Epithelial cell of prostate (primary cell): ENCODE measurements at places on chromosomes 6 and 20.

DNA sequence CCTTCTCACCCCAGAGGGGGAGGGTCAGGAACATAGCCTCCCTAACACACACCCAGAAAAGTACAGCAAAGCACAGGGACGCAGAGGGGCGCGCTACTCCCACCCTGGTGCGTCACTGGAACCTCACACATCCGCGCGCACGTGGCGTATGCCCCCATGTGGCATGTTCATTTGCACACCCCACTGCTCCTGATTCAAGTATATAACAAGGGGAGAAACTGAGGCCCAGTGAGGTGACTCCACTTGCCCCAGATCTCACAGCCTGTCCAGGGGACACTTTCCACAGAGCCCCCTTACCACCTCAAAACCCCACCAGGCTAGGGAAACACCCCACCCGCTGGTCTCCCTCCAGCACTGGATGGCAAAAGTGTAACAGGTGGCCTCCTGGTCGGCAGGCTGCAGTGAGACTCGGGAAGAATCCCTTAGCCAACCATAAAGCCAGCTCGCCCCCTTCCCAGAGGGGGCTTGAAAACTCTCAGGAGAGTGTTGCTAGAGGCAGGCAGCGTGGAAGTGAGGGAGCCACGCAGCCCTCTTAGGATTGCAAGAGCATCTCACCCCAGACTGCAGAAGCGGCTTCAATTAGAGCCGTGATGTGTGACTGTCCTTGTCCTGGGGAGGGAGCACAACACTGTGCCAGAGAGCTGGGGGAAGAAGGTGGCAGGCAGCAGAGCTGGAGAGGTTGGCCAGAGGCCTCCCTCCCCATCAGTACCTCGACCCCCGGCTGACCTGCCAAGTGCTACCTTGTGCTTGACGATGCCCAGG lies at the start of gene GRM4:
Gene GRM4, minus strand, starts transcription at position 67 of the 762 bp plus-strand sequence. CDS start 12,591 bp downstream, outside the sequence.
- DNase-seq, result no peak

GRCh38 chr20:56636716-56637115 lies 7.6 kb downstream of the TFAP2C start:
- DNase-seq, result peak; percentile 29

- no peak for DNase-seq
Observed at GRCh38 chr6:25057111-25057905, 121.5 kb upstream of the RIPOR2 start.

GRCh38 chr6:105794870-105795269 lies 291.3 kb upstream of the PRDM1 start:
- DNase-seq, result no peak

DNA sequence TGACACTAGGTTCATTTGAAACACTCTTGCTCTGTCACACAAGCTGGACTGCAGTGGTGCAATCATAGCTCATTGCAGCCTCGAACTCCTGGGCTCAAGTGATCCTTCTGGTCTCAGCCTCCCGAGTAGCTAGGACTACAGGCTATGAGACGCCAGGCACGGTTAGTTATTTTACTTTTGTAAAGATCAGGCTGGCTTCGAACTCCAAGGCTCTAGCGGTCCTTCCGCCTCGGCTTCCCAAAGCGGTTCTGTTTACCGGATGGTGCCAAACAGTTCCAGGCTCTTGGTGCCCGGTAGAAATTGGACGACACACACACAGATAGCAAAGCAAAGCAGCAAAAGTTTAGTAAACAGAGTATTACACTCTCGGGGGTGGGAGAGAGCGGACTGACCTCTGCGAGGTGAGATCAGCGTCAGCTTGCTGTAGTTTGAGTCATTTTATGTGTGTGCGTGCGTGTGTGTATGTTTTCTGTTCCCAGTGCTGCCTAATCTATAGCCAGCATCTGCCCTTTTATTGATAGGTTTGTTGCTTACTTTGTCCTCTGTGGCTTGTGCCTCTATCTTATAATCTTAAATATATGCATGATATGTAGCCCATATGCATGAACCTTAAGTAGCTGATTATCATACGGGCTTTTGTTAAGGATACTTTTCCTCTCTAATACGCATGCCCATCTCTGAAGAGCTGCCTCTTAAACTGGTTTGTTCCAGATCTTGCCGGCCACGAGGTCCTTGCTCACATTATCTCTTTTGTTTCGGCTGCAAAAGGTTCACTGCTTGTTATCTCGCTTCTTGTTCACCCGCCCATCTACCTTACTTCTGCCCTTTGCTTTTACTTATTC lies 75.2 kb downstream of the OR2B2 start:
- peak; percentile 57 for DNase-seq

DNA sequence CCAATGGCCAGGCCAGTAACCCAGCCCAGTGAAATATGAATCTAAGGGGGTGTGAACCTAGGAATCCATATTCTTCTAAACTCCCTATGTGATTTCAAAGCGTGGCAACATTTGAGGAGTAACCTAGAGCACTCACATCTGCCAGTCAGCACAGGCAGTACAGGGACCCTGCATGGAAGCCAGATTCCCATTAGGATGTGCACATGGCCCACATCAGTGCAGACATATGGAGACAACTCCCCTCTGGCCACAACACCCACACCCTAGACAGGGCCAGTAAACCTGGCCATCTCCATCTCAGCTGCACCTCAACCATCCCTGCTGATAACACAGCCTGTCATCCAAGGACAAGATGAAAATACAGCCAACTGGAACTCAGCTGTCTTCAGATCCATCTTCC lies 56.5 kb downstream of the KIF16B start:
- DNase-seq, result no peak

- DNase-seq, result no peak
Observed at GRCh38 chr20:57788936-57789613, 79.3 kb upstream of the PMEPA1 start.

- DNase-seq, result no peak
Observed at GRCh38 chr6:31864818-31865204, 2.2 kb upstream of the NEU1 start.

DNA sequence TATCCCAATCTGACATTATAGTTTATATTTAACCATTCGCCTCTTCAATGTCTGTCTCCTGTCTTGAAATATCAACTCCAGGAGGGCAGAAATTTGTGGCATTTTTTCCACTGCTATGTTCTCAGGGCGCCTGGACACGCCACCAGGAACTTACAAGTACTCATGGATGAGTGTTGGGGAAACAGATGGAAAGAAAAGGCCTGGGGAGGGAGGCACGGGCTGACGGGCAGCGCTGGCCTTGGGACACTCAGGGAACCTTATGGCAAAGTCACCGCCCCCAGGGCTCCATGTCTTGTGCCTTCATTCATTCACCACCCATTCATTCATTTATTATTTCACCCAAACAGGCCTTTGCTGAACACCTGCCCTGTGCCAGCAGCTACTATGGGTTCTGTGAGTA lies 222.9 kb downstream of the PREX1 start:
- DNase-seq, result no peak

- DNase-seq, result no peak
Observed at GRCh38 chr6:119276211-119276610, 73.3 kb downstream of the MAN1A1 start.

DNA sequence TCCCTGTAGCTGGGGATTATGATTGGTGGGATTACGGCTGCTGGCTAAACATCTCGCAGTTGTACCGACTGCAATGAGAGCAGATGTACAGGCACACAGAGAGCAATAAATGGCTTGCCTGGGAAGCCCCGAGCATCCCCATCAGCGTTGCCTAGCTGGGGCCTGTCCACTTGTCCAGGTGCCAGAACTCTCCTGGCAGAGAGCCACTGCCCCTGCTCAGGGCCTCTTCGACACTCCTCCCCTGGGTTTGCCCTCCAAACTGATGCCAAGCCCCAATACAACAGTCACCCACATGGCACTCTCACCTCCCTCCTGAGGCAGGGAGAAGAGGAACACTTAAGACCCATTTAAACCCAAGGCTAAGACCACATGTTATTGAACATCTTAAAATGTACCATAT lies 715.1 kb downstream of the PTPRT start:
- no peak for DNase-seq

- no peak for DNase-seq
Observed at GRCh38 chr6:147003186-147003585, 201.0 kb upstream of the STXBP5 start.

DNA sequence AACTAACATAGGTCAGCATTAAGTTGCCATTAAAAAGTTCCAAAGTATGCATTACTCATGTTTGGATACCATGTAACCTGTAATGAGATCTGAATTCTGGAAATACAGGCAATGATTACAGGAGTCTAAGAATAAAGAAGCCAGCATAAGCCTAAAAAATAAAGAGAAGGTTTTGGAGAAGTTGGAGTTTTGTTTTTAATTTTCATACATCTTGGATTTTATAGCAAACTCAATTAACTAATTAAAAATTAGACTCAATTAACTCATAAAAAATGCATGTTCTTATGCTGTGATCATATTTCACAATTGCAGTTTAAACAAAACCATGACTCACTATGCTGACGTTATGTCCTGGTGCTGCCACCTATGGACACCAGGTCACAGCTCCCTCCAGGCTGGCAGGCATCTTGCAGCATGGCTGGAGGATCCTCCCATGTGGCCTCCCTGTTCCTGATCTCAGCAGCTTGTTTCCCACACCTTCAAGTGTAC lies 648.8 kb upstream of the AGPAT4 start:
- DNase-seq, result peak; percentile 57

GRCh38 chr20:63100174-63100925 lies 93.6 kb upstream of the BHLHE23 start:
- no peak for DNase-seq

- no peak for DNase-seq
Observed at GRCh38 chr6:35072051-35072697, 69.0 kb downstream of the TCP11 start.

DNA sequence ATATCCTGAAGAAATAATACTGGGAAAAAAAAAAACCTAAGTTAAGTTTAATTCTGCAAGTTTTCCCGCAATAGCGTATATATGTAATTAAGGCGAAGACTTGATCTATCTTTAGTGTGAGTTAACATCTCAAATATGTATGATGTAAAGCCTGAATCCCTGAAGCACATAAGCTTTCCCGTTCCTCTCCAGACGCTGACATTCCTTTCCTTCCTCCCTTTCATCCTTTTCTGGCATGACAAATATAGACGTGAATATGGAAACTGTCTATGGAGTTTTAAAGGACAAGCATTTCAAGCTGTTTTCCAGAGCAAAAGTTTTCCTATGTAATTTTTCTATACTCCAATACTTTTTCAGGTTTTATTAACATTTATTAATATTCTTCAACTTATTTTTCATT lies 637.0 kb downstream of the COL12A1 start:
- no peak for DNase-seq

GRCh38 chr6:134238960-134239795 lies 78.7 kb downstream of the SGK1 start:
- no peak for DNase-seq
